ENCODE measurements at places on chromosomes 4 and X. TPM values are rescaled to one million over a fixed set of nuclear protein-coding genes. Genes with fewer than 3 reads are reported as not detected.

DNA sequence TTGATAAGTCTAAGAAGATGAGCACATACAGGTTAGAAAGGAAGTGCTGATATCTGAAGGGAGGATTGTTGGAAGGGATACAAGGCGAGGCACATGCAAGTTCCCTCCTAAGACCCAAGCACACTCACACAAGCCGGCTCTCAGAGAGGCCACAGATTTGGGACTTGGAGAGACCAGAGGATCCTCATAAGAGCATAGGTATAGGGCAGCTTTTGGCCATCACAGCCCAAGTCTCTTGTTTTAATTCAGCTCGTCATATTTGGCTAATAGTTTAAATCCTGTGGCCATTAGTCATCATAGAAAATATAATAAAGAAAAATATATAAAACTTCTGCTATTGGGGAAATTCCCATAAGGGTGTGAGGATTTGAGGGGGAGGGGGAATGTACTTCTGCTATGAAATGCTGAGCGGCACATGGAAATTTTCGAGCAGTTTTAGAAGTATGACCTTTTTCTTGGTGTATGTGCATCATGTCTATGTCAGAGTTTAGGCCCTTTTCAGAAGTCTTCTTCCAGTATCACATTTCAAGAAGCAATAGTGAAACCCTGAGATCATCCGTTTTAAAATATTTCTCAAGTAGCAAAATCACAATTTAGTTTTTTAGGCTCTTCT lies 97.7 kb downstream of the NFKB1 start:
- no peak for DNase-seq

The ANXA3 gene
- 511 TPM for total RNA-seq

GRCh38 chr4:69764311-69764710 lies 3.9 kb upstream of the SULT1B1 start:
- no peak for DNase-seq

- no peak for DNase-seq
These were observed 596.4 kb downstream of the PCDH18 start for GRCh38 chr4:136935871-136936270.

The SPANXB1 gene
- total RNA-seq = not detected

- no peak for DNase-seq
These were observed 55.2 kb downstream of the RTL3 start for GRCh38 chrX:78603908-78604307.

GRCh38 chrX:150913511-150913910 lies 15.0 kb upstream of the CD99L2 start:
- no peak for DNase-seq

DNA sequence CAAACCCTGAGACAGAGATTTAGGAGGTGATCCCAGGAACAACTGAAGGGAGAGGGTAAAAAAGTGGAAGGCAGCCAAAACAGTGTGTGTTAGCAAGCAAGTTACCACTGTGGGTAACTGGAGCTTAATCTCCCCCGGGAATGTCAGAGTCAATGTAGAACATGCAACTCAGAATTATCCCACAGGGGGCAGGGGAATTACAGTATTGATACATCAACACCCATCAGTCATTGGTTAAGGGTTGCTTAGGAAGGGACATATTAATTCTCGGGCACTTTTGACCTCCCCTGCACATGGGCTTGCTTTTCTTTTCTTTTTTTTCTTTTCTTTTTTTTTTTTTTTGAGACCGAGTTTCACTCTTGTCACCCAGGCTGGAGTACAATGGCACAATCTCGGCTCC lies 29.3 kb downstream of the CXorf58 start:
- DNase-seq = no peak

DNA sequence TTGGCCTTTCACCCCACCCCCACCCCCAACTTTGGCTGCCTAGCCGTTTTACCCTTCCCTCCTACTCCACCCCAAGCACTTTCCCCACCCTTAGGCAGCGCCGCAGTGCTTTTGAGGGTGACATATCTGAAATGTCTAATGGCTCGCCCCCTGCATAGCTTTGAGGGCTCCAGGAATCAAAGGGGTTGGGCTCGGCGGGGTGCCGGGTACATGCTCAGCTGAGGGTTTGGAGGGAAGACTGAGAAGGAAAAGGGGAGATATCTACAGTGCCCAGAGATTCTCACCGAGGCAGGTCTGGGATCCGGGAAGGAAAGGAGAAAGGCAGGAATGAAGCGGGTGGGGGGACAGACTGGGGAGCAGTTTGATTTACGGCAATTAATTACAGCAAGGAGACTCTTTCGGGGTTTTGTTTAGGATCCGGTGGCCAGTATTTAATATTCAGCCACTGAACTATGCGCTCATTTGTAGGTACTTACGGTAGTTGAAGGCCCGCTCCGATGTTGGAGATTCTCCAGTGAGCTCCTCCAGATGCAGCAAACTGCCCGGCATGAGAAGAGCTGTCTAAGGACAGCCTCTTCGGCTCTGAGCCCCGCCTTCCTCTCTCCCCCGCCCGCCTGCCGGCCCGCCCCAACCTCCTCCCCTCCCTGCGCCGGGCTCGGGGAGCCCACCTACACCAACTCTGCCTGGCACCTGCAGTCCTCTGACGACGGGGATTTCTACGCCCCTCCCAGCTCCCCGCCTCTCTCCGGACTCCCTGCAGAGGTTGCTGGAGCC lies at the start of gene IGSF1:
Gene IGSF1 (minus strand): TSS at position 569 of the 774 bp plus-strand sequence. CDS start 2,632 bp downstream, outside the sequence.
- no peak for DNase-seq

Data from mammary epithelial cell (primary cell).